NK-92 treated with Interleukin-12 subunit alpha and Interleukin-12 subunit beta, amount 100 ng/mL, for 24 hours (cell line): ENCODE measurements at places on chromosomes 2 and 18.

DNA sequence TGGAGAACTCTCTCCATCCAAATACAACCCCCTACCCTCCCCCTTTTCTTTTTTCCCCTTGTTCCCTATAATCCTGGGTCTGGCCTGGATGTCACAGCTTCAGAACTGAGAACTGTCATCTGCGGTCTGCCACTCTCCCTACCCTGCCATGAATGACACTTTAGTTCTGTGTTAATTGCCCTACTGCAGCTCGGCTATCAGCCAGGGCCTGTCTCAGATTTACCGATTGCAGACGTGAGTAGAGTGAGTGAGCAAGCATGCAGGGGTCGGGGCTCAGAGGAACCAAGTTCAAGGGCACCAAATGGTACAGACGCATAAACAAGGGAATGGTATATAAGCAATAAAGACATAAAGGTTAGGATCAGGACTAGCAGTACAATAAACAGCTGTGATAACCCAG, 967.8 kb downstream of the BCL11A start:
- DNase-seq: no peak

GRCh38 chr18:46034230-46034629, 37.8 kb downstream of the PSTPIP2 start:
- no peak for DNase-seq

DNA sequence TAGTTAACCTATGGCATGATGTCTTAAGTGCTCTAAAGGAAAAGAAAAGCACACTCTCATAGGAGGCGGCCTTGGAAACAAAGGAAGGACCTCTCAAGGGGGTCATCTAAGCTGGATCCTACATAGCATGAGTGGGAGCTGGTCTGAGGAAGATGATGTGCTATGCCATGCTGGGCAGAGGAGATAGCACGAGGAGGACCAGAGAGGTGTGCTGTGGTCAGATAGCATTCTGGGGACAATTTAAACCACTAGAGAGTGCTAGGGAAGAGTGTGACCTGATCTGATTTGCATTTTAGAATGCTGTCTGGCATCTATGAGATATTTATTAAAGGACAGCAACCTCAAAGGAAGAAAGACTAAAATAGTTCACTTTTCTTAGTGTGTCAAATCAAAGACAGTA, 910.1 kb upstream of the CELF4 start:
- DNase-seq: no peak

GRCh38 chr2:170155723-170156253, 22.2 kb upstream of the MYO3B start:
- no peak for DNase-seq

GRCh38 chr2:25561136-25561850, 112.1 kb downstream of the DTNB start:
- no peak for DNase-seq
